AML-193 (cell line): ENCODE measurements at places on chromosomes 1 and 21.

DNA sequence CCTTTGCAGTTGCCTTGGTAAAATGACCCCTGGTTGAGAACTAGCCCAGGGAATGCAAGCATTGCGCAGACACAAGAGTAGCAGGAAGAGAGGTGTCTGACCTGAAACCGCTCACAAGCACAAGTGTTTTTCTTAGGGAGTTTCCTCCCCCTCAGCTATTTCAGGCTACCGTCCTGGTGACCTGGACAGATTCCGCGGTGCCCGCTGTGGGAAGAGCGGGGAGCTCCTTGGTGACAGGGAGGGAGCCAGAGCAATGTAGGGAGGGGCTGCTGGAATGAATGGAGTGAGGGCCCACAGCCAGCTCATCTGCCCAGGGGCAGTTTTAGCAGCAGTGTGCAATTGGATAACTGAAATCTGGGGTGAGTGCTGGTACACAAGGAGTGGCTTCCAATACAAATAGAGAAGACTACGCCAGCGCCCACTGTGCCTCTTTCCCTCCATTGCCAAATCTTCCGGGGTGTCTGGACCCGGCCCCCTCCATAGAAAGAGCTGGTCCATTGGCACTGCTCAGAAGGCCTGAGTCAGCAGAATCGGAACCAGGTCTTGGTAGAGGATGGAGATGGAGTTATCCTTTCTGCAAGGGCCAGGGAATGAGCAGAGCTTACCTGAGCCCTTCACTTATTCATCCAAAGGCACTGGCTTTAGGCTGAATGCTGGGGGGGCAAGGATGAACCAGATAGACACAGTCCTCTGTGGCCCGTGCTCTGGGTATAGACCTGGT is 82.8 kb downstream of the TRABD2B start:
- DNase-seq, result no peak

- no peak for DNase-seq
These were observed 494.2 kb downstream of the NEGR1 start for GRCh38 chr1:71788113-71788512.

GRCh38 chr21:46390603-46391545 is 66.9 kb downstream of the PCNT start:
- DNase-seq, result no peak

DNA sequence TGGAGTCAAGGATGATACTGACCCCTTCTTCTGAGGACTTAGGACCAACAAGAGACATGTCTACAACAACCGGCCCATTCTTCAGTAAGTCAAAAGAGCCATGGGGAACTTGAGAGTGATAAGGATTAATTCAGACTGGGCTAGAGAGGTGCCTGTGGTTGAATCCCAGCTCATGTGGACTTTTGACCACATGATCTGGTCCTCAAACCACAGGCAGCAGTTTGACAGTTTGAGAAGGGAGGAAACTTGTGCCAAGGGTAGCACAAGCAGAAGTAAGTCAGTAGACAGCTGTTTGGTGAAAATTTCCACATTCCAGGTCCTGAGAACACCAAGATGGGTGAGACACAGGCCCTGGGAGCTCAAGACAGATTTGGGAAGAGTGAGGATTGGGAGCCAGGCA is 19.8 kb downstream of the SH3BP5L start:
- peak; percentile 85 for DNase-seq

DNA sequence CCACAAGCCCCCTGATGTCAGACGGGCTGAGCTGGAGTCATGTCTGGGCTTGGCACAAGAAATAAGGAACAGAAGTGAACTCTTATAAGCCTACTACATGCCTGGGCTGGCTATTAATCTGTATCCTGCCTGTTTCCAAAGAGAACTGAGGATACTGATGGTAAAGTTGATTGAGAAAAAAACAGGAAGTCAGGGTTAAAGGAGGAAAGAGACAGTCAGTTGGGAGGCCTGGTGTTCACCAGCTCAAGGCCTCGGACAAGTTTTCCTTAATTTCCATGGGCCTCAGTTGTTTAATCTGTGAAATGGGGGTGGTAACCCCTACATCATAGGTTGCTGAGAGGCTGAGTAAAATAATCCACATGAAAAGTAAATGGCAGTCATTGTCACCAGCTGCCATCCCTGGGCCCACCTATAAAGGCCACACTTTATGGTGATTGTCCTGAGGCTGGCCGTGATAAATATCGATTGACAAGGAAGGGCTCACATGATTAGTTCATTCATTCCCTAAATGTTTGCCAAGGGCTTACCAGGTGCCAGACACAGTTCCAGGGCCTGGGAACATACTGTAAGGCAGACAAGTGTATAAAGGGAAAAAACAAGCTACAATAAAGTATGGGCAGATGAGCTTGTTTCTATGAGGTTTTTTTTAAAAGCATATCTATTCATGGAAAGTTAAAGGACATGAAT is 2.8 kb downstream of the ALDH4A1 start:
- no peak for DNase-seq

- DNase-seq, result no peak
These were observed 43.2 kb downstream of the ECE1 start for GRCh38 chr1:21246905-21247642.

DNA sequence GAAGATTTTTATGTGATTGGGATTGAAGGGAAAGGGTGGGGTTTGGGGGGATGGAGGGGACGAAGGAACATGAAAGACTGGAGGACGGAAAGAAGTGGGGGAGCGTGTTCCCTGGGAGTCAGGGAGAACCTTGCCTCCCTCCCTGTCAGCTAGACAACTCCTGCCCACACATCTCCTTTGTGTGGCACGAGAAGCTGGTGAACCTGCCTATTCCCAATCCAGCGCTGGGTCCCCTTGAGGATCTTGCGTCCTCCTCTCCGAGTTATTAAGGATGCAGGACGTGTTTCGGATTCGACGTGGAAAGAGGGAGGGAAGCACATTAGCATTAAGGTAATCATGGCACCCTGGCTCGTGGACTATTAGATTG is 1.4 kb downstream of the LRRC7 start:
- no peak for DNase-seq

DNA sequence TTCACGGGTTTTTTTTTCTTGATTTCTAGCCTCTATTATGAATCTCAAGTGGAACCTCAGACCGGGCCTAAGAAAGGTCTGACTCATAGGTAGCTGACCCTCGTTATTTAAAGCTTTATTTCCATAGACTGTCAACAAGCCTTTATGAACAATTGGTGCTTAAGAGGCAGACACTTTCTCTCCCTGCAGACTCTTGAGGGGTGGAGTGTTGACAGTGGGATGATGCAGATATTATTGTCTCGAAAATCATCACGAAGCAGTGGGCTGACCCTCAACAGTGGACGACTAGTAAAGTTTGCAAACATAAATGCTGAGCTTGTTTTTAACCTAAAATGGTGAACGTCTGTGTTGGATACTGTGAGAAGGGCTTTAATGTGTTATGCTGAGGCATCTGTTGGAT is 1.8 kb downstream of the SFT2D2 start:
- no peak for DNase-seq

DNA sequence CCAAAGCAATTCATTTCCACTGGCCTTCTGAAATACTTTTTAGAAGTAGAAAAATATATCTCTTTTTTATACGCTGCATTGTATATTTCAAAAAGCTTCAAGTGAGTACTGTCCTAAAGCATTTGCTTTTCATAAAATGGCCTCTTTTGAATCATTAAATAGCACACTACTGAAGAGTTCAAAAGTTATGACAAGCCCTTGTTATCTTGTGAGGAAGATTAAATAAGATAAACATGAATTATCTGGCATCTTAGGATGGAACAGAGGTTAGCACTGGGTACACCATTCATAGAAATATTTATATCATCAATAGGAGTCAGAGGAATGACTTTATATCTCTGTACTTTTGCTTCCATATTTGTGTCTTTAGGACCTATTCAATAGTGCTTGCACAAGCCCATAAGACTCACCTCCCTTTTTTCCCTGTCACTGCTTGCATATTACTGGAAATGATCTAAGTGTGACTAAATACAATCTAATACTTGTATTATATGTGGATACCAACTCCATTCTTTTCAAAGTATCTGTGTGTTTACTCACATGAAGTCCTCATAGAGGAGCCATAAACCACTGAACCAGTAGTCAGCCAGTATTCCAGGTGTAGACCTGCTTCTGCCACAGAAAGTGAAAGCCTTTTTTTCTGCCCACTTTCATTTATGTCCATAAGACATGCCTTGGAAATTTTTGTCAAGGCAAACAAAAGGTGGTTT is 274.2 kb upstream of the C1orf105 start:
- no peak for DNase-seq

DNA sequence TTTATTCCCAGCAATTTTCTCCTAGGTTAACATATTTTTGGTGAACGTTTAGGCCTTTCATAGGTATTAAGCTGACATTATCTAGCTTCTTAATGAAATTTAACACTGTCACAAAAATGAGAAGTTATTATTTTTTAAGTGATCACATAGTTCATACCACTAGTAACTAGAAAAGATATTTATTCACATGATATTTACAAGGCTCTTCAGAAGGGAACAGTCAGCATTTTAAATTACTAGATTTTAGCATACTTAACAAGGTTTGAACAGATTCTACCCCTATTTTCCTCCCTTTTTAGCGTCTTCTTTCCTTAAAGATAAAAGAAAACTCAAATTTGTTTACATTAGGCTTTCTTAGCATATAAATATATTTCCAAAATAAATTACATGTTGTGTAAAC is 65.5 kb upstream of the B3GALT2 start:
- DNase-seq, result no peak

GRCh38 chr1:5514527-5515183 is 477.6 kb downstream of the NPHP4 start:
- DNase-seq, result peak; percentile 7

GRCh38 chr1:19710825-19711611 is 46.3 kb downstream of the HTR6 start:
- no peak for DNase-seq

GRCh38 chr1:69686367-69686984 is 118.8 kb downstream of the LRRC7 start:
- no peak for DNase-seq

DNA sequence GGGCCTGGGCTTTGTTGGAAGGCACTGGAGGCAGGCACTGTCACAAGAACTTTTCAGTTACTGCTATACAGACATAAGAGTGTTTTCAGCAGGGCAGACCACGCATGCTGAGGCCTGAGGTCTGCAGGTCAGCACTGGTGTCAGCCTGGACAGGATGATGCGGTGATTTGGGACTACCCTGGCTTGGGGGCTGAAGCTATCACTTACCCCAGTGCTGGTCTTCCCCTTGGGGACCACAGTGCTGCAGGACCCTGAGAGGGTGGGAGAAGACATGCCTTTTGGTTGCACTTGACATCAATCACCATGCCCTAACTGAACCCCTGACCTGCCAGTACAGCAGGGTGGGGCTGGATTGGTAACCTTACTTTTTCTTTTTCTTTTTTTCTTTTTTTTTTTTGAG is 9.2 kb downstream of the DMRTB1 start:
- DNase-seq, result no peak

DNA sequence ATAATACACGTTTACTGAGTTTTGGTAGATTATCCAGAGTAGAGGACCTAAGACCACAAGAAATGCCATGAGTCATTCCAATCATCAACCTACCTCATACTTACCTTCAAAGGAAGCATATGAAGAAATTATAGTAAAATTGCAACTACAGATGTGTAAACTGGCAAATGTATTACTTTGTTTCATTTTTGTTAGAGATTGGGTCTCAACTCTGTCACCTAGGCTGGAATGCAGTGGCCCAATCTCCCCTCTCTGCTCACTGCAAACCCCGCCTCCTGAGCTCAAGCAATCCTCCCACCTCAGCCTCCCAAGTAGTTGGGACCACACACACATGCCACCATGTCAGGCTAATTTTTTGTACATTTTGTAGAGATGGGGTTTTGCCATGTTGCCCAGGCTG is 5.2 kb downstream of the TMCO1 start:
- DNase-seq, result no peak

DNA sequence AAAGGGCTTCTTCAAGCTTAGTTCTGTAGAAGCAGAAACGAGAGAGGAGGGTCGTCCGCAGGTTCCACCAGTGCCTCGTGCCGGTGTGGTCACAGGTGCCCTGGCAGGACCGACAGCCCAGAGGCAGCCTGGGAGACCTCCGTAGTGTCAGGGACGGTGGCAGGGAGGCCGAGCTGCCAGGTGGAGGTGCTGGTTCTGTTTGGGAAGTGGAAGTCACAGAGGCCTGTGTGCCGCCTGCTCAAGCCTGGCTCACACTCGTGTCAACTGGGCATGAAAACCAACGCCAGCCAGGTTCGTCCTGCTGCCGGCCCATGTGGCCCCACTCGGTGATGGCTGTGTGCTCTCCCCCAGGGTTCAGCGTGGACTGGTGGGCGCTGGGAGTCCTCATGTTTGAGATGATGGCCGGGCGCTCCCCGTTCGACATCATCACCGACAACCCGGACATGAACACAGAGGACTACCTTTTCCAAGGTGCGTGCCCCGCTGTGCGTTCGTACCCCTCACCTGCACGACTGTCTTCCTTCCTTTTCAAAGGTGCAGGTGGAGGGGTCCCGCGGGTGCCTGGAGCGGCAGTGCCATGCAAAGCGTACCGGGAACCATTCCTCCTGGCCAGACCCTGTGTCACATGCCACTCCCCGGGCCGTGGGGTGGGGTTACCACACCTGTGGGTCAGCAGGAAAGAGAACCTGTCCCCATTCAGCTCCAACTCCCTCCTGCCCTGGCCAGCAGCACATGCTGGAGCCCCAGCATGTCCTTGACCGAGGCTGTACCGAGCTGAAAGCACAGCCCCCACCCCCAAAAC is 20.8 kb downstream of the FAAP20 start:
- no peak for DNase-seq

- no peak for DNase-seq
These were observed 738.8 kb downstream of the PTPRU start for GRCh38 chr1:29975036-29975694.

DNA sequence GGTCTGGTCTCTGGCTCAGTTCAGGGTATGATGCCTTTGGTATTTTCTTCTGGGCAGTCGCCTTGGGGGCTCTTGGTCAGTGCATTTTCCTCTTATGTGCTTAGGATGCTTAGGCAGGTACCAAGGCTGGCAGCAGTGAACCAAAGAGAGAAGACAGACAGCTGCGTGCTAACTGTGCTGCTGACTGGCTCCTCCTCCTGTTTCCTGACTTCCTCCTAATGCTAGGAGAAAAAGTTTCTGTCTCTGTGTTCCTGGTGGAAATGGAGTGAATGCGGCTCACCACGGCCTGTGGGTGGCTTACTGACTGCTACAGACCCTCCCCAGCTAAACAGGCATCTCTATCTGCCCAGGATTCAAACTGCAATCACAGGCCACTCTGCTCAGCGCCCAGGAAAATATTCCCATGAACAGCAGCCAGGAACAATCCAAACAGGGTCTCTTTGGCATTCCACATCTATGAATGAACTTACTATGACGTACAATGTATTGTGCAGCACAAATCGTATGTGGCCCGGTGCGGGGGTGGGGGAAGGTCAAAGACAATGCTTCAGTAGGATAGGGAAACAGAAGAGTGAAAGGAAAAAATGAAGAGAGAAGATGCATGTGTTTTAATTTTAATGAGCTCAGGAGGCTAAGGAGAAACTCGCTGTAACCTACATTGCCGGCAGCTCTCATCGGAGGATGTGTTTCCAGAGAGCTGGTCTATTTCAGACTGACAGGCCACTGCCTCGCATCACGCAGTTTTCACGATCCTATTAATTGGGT is 2.8 kb downstream of the ABCG1 start:
- peak; percentile 14 for DNase-seq

GRCh38 chr1:186617926-186618325 is 62.3 kb downstream of the PTGS2 start:
- DNase-seq, result peak; percentile 37

- no peak for DNase-seq
These were observed 65.4 kb downstream of the ABCA4 start for GRCh38 chr1:94055459-94056122.
